Karpas-422 (cell line): ENCODE measurements at places on chromosomes 1 and 21. TPM values are rescaled to one million over a fixed set of nuclear protein-coding genes. Genes with fewer than 3 reads are reported as not detected.

GRCh38 chr21:14989359-14989758 is 75.4 kb downstream of the NRIP1 start:
- H3K27me3 ChIP-seq, result no peaks in the 10 kb centered on the region
- no peaks in the 10 kb centered on the region for H3K4me1 ChIP-seq
- no peak for DNase-seq

GRCh38 chr1:210663730-210664573 is 335.2 kb downstream of the HHAT start:
- no peaks in the 10 kb centered on the region for H3K4me1 ChIP-seq
- DNase-seq, result no peak
- no peaks in the 10 kb centered on the region for H3K36me3 ChIP-seq
- H3K27ac ChIP-seq, result no peak overlapping the region

GRCh38 chr1:171984850-171985485 is 143.7 kb downstream of the DNM3 start:
- H3K27ac ChIP-seq, result no peak overlapping the region
- no peaks in the 10 kb centered on the region for H3K27me3 ChIP-seq
- H3K4me3 ChIP-seq, result no peak overlapping the region

GRCh38 chr1:208438112-208438699 is 194.0 kb upstream of the PLXNA2 start:
- H3K4me3 ChIP-seq, result no peak overlapping the region
- H3K27me3 ChIP-seq, result no peaks in the 10 kb centered on the region
- no peak overlapping the region for H3K27ac ChIP-seq
- no peaks in the 10 kb centered on the region for H3K4me1 ChIP-seq
- H3K36me3 ChIP-seq, result no peaks in the 10 kb centered on the region

GRCh38 chr1:63624911-63625310 is 31.7 kb downstream of the PGM1 start:
- no peak for DNase-seq
- no peak overlapping the region for H3K4me3 ChIP-seq
- H3K27me3 ChIP-seq, result no peaks in the 10 kb centered on the region
- no peaks in the 10 kb centered on the region for H3K36me3 ChIP-seq

- DNase-seq, result no peak
- no peak overlapping the region for H3K4me3 ChIP-seq
- H3K36me3 ChIP-seq, result no peaks in the 10 kb centered on the region
- H3K4me1 ChIP-seq, result no peaks in the 10 kb centered on the region
These were observed 47.2 kb upstream of the VANGL1 start for GRCh38 chr1:115594600-115594999.

- H3K27ac ChIP-seq, result no peak overlapping the region
- no peak for DNase-seq
- no peaks in the 10 kb centered on the region for H3K36me3 ChIP-seq
- H3K27me3 ChIP-seq, result no peaks in the 10 kb centered on the region
- no peaks in the 10 kb centered on the region for H3K4me1 ChIP-seq
- H3K4me3 ChIP-seq, result no peak overlapping the region
These were observed 42.2 kb upstream of the IGSF3 start for GRCh38 chr1:116709666-116710167.

- H3K4me3 ChIP-seq, result no peak overlapping the region
- no peaks in the 10 kb centered on the region for H3K36me3 ChIP-seq
- no peak for DNase-seq
- H3K27me3 ChIP-seq, result no peaks in the 10 kb centered on the region
These were observed 89.1 kb downstream of the SMYD3 start for GRCh38 chr1:246417813-246418564.

GRCh38 chr1:57440096-57440495 is 16.2 kb upstream of the DAB1 start:
- no peaks in the 10 kb centered on the region for H3K27me3 ChIP-seq

GRCh38 chr1:42979896-42980800 is 21.5 kb upstream of the SLC2A1 start:
- H3K4me1 ChIP-seq, result peaks cover 9% of the 10 kb centered on the region
- H3K27me3 ChIP-seq, result no peaks in the 10 kb centered on the region
- H3K36me3 ChIP-seq, result no peaks in the 10 kb centered on the region
- H3K27ac ChIP-seq, result no peak overlapping the region

The SHE gene
- not detected in 2 replicates for total RNA-seq

The ZNF678 gene
- total RNA-seq, result 10.0 and 19.6 TPM in 2 replicates
